ENCODE measurements at places on chromosomes 2 and 18.

DNA sequence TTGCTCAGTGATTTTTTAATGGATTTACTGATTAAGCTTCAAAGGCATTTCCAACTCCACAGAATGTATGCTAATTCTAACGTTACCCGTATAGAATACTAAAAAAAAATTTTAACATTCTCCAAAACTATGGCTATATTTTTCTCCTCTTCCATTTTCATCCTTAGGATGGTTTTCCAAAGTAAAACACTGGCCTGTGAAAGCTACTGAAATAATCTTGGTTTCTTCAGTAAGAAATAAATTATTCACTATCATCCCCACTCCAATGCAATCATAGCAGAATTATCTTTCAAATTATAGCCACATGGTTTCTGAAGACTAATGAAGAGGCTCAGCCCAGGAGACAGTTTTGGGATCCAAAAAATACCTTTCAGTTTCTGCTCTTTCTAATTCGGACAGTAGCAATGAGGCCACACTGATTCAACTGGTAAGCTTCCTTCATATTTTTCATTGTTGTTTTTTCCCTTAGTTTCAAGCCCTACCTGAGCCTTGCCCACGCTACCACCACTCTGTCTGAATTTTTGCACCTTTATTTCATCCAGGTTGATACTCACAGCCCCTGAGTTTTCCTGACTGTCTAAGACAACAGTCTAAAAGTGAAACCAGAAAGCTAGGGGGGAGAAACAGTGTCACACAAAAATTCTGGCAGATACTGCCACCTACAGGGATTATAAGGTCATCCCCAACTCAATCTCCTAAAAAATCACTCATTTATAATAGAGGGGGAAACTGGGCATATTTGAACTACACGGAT lies 887.9 kb downstream of the NRXN1 start:
- DNase-seq: no peak

- DNase-seq: no peak
These were observed 173.8 kb downstream of the TMEM18 start for GRCh38 chr2:503288-503999.

- no peak for DNase-seq
These were observed 18.8 kb upstream of the CD207 start for GRCh38 chr2:70854411-70854810.

- DNase-seq: no peak
These were observed 4.2 kb downstream of the STAMBP start for GRCh38 chr2:73832930-73833329.

- DNase-seq: peak; percentile 57
These were observed 107.4 kb downstream of the POLR1A start for GRCh38 chr2:85998071-85998991.

GRCh38 chr18:13495961-13496360 lies 230.4 kb downstream of the FAM210A start:
- no peak for DNase-seq

DNA sequence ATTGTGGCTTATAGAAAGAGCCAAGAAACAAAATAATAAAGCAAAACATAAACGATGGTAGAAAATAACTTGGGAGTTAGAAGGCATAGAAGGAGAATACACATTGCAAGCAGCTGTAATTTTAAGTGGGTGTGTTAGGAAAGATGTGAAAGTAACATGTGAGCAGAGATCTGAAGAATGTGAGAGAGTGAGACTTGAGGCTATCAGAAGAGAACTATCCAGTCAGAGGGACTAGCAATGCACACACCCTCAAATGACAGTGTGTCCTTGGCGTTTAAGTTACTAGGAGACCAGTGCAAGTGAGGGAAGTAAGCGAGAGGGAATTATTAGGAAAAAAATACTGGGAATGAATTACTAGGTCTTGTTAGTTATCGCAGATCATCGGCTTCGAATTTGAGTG lies 304.9 kb downstream of the DSEL start:
- DNase-seq: no peak

- DNase-seq: no peak
These were observed 680 bp downstream of the ASNSD1 start for GRCh38 chr2:189661957-189662321.

GRCh38 chr2:191666732-191667131 lies 11.2 kb upstream of the NABP1 start:
- no peak for DNase-seq

- no peak for DNase-seq
These were observed 5.0 kb upstream of the MYL12B start for GRCh38 chr18:3256693-3257626.

DNA sequence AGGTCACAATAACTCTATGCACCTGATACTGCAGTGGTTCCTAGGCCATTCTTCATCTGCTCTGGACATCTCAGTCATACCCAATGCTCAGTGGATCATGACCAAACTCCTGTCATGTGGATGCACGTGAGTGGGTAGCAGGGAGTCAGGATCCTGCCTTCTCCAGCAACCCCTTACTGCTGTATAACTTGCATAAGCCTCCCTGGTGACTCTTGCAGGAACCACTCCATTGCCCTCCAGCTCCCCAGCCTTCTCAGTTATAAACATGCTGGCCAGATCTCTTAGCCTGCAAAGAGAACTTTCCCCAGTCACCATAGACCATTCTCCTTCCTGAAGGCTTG lies 98.6 kb upstream of the ZNF397 start:
- DNase-seq: no peak

- DNase-seq: no peak
These were observed 69.2 kb downstream of the TNS1 start for GRCh38 chr2:217933617-217933993.

- no peak for DNase-seq
These were observed 217.0 kb upstream of the BOD1L2 start for GRCh38 chr18:56929886-56930285.

DNA sequence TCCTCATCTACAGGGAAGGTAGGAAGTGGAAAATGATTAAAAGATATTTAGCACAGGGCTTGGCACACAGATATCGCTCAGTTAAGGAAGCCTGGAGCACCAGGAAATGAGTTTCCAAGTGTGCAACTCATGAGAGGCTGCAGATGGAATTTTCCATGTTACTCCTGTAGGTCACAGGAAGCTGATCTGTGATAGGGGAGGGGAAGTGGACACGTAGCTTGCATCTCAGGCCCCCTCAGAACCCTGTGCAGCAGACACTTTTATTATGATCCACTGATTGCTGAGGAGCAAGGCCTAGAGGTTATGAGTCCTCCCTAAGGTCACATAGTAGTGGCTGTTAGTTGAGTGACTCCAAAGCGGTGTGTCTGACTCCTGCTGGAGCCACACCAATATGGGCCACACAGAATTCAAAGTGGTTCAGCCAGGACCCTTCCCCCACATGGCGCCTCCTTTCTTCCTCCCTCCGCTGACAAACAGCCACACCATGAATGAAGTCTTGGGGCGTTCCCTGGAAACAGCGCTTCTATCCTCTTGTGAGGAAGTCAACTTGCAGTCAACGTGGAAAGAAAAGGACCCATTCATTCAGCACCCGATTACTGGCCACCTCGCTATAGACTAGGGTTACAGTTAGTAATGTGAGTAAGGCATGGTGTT lies 21.5 kb downstream of the DYSF start:
- DNase-seq: no peak

- no peak for DNase-seq
These were observed 48.7 kb downstream of the PKP4 start for GRCh38 chr2:158505448-158505934.

DNA sequence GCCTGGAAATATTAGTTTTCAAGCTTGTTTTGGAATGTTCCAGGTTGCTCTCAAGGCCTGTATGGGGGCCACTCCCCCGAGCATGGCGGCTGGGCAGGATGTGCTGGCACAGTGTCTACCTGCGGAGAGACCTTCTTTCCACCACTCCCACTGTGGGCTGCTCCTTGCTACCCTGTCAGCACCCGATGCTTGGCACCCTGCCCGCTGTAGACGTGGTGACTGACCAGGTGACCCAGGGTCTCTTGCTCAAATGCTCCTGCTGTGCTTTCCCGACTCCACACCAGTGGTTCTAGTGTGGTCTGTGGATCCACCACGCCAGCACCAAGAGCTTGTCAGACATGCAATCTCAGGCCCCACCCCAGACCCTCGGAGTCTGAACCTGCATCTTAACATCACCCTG lies 213.3 kb downstream of the SH3BP4 start:
- DNase-seq: peak; percentile 46

DNA sequence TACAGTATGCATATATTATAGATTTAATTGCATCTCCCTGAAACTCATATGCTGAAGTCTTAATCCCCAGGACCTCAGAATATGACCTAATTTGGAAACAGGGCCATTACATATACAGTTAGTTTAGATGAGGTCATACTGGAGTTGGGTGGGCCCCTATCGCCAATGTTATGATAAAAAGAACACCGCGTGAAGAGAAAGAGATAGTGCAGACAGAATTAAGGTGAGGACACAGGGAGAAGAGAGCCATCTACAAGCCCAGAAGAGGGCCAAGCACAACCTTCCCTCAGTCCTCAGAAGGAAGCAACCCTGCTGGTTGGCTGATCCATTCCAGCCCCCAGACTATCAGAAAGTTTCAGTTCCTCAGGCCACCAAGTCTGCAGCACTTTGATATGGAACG lies 311.9 kb upstream of the RAB6C start:
- DNase-seq: no peak

DNA sequence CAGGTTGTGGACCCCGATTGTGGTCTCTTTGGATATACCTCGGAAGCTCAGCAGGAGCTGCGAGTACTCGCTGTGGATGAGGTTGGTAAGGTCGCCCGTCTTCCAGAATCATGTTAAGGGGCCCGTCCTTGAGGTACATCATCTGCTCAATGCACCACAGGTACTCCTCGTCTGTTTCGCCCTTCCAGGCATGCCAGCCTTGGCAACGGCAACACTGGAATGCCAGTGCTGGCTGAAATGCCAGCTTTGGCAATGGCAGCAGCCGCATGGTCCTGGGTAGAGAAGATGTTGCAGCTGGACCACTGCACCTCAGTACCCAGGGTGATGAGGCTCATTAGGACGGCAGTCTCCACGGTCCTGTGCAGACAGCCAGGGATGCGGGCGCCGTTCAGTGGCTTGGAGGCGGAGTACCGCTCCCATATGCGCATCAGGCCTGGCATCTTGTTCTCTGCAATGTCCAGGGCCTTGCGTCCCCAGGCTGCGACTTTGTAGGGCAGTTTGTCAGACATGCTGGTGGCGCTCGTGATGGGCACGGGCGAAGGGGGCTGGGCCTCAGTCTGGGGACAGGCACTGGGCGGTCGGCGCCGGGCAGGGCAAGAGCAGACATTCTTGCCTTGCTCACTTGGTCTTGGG lies 122.2 kb upstream of the NXPH2 start:
- no peak for DNase-seq

DNA sequence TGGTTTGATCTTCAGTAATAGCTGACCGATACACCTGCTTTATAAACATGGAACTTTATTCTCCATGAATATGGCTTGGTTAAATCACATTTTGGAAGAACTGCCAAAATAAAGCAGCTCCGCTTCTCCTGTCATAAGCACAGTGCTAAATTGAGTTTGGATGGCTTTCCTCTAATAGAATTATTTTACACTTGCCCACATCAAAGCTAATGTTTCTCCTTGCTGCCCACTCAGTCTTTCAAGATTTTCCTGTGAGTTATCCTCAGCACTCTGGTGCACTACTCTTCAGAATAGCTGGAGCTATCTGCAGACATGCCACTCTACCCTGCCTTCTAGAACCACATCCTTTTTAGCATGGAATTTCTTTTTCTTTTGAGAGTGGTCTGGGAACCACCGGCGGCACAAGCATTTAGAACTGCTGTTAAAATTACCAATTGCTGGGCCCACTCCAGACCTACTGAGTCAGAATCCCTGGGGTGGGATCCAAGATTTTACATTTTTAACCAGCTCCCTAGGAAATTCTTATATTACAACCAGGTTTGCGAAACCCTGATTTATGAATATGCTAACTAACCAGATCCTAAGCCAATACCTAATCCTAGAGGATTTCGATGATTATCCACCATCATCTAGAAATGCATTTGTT lies 283.3 kb downstream of the AFF3 start:
- no peak for DNase-seq

DNA sequence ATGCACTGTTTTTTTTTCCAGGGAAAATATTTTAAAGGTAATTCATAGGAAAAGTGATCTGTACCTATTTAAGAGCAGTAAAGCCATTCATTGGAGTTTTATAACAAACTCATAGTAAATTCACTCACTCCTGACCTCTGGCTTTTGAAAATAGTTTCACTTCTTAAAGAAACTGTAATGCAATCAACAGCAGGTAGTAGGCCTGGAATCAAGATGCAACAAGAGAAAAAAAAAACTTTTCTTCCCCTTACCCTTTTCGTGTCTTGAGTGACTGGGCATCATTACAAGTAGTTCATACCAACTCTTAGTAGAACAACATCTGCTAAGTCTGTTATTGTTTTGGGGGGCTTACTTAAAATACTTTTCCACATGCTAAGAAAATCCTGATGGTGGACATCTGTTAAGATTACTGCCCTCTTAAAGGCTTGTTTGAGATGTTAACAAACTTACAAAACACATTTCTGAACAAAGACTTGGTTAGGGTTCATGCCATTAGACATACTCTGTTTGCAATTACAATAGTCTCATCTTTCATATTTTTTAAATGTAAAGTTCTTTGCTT lies 164.1 kb upstream of the FOSL2 start:
- DNase-seq: no peak

DNA sequence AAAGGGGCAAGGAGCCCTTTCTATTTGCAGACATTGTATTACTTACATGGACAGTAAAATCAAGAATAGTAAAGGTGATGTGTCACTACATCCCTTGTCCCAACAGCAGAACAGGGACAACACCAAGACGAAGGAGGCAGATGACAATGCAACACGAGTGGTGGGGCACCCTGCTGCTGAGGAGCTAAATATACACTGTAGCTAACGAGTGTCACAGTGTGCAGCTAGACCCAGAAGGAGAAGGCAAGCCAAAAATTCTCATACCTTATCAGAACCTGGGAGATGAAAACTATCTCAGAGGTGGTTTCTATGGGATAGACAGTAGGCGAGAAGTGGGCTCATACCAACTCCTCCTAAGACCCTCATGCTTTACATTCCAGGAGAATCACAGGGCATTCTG lies 518.4 kb upstream of the LRRTM1 start:
- no peak for DNase-seq

GRCh38 chr2:88753833-88754584 lies 62.5 kb downstream of the RPIA start:
- DNase-seq: no peak

- no peak for DNase-seq
These were observed 27.7 kb upstream of the DSC3 start for GRCh38 chr18:31070206-31070605.

DNA sequence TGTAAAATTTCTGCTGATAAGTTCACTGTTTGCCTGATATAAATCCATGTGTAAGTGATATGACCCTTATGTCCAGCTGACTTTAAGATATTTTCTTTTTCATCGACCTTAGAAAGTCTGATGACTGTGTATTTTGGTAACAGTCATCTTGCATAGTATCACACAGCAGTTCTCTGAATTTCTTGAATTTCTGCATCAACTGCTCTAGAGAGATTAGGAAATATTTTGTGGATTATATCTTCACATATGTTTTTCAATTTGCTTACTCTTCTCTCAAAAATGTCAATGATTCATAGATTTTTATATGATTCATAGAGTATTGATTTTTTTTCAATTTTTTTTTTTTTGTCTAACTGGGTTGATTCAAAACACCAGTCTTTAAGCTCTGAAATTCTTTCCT lies 945.3 kb downstream of the TRIB2 start:
- no peak for DNase-seq
